Activated CD8-positive, alpha-beta memory T cell treated with anti-CD3 and anti-CD28 coated beads, Interleukin-2, amount 50 U/mL, for 48 hours (primary cell): ENCODE measurements at places on chromosomes 5 and 9.
A peak's percentile ranks its signal among the peaks of the same experiment; 100 is the strongest.

GRCh38 chr9:122718038-122718437 lies 5.8 kb upstream of the OR1L4 start:
- no peak for DNase-seq

GRCh38 chr5:72415616-72416325 lies 91.4 kb downstream of the ZNF366 start:
- DNase-seq = no peak

DNA sequence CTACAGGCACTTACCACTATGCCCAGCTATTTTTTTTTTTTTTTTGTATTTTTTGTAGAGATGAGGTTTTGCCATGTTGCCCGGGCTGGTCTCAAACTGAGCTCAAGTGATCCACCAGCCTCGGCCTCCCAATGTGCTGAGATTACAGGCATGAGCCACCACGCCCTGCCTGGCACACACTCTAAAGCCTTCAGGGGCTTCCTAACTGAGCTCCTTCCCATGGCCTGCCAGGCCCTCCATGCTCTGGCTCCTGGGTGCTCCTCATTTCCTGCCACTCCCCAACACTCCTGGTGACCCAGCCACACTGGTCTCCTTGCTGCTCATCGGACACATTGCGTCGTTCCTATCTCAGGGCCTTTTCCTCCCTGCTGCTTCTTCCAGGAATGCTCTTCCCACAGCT lies 61.5 kb downstream of the CARTPT start:
- DNase-seq = no peak

DNA sequence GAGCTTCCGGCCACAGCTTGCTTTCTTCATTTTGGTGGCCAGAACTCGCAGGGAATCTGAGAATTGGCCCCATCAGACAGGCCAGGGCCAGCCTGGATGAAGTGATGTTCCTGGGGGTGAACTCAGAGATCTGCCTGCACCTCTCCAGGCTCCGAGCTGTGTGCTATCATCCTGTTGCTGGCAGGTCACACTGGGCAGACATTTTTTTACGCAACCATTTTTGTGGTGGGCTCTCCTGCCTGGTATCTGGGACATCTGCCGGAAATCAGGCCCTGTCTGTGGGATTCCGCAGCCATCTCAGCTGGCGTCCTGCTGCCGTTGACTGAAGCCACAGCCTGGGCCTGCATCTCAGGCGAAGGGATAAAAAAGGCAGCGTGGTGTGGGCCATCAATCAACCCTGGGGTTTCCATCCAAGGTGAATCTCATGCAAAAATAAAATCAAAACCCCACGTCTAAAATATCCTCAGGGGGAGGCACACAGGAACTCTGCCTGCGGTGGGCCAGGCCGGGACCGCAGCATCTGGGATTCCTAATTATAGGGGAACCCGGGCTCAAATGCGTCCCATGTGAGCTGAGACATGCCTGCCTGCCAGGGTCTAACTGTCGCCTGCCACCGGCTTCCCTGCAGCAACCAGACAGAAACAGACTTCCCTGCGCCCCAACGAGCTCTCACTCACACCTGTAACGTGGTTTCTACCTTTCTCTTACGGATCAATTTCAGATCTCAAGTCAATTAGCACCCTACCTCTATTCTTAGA lies 174.3 kb downstream of the SYK start:
- no peak for DNase-seq

DNA sequence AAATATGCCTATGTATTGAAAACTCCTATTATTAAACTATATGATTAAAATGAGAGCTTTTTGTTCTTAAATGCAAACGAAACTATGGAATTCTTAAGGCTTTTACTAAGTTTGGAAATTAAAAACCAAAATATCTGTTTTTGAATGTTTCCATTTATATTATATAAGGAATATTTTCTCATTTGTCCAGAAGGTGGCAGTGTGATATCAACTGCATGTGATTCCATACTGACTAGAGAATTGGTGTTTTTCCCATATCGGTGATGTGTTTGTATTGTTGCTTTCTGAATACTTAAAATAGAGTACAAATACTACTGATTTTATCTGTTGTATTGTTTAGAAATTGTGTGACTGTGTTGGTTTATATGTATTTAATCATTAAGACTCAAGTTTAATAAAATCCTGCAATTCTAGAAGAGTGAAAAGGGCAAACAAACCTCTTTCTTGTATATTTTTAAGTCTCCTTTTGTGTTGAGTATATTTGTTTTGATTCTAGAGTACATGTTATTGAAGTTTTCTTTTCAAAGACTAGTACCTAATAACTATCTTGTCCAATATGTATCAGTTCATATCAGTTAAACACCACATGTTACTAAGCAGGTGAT lies 320.8 kb downstream of the CCDC171 start:
- no peak for DNase-seq

DNA sequence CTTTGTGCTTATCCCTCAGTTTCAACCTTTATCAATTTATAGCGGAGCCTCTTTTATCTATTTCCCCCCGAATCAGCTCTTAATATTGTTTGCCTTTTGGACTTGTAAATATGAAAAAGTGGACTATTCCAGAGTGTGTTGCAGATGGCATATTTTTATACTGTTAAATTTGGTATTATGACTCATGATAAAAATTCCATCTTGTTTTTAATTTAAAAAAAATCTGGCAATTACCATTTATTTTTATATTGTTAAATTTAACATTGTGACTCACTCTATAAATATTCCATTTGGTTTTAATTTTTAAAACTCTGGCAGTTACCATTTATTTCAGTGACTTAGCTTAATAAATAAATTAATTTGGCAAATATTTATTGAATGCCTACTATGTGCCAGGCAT lies 37.5 kb downstream of the RBM27 start:
- DNase-seq = no peak

DNA sequence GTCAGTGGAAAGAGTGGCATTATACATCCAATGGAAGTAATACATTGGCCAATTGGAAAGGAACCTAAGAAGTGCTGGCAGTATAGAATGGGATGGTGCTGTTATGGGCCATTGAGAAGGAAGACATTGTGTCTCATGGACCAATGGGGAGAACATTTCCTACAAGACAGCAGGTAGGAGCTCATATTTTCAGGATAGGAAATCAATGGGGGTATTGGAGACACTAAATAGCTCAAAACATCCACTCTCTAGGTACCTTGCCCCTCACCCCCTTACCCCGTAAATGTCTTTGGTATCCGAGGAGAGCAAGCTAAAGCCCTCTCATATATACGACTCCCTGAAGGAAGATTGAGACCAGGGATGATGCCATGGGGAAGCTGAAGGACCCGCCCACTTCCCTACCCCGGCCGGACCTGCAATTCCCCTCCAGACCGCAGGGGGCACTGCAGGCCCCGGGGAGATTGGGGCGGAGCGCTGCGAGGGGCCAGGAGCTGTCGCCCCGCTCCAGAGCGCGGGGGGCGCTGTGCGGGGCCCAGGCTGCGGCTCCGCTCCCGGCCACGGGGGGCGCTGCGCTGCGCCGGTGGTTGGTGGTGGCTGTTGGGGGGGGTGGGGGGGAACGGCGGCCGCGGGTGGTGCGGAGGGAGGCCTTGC lies at the start of gene KDM3B:
Gene KDM3B (plus strand): TSS at position 615 of the 651 bp plus-strand sequence. CDS start 111 bp downstream, outside the sequence.
- DNase-seq = peak; percentile 99

DNA sequence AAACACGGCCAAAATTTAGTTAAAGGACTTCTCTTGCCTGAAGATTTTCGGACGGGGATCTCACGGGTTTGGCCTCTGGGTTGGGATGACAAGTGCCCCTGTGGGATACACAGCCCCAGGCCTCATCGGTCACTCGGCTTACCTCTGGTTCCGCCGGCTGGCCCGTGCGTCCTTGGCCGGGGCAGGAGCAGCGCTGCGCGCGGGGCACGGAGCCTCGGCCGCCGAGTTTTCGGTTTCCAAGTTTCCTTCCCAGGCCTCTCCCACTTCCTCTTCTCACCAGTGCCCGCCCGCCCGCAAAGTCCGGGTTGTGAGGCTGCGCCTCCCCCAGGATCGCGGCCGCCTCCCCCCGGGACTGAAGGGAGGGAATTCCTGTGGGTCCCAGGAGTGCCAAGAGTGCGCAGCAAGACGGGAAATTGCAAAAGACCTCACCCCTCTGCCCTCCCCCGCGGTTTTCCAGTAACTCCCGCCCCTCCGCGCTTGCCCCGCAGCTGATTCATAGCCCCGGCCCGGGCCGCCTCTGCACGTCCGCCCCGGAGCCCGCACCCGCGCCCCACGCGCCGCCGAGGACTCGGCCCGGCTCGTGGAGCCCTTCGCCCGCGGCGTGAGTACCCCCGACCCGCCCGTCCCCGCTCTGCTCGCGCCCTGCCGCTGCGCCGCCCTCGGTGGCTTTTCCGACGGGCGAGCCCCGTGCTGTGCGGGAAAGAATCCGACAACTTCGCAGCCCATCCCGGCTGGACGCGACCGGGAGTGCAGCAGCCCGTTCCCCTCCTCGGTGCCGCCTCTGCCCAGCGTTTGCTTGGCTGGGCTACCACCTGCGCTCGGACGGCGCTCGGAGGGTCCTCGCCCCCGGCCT lies at the start of gene OSMR:
Gene OSMR (plus strand): TSS at position 487 of the 853 bp plus-strand sequence. CDS start 23,033 bp downstream, outside the sequence.
- peak; percentile 64 for DNase-seq

- no peak for DNase-seq
Measured at GRCh38 chr5:180815293-180815917, 12.8 kb upstream of the MGAT1 start.

- no peak for DNase-seq
Measured at GRCh38 chr5:117165068-117165467, 590.4 kb upstream of the SEMA6A start.
